ENCODE measurements at places on chromosomes 16 and 17. TPM values are rescaled to one million over a fixed set of nuclear protein-coding genes. Genes with fewer than 3 reads are reported as not detected.

The TEKT1 gene
- total RNA-seq, result not detected

The AP1G1 gene
- total RNA-seq, result 44.6 TPM

The SCGB1C2 gene
- total RNA-seq, result not detected

The ENPP7 gene
- not detected for total RNA-seq

The CCL22 gene
- not detected for total RNA-seq

The SLC25A39 gene
- 78.9 TPM for total RNA-seq

The ARL4D gene
- 12.9 TPM for total RNA-seq

The ZNF597 gene
- 2.2 TPM for total RNA-seq
